ENCODE measurements at places on chromosomes 4 and X.
A peak's percentile ranks its signal among the peaks of the same experiment; 100 is the strongest.

DNA sequence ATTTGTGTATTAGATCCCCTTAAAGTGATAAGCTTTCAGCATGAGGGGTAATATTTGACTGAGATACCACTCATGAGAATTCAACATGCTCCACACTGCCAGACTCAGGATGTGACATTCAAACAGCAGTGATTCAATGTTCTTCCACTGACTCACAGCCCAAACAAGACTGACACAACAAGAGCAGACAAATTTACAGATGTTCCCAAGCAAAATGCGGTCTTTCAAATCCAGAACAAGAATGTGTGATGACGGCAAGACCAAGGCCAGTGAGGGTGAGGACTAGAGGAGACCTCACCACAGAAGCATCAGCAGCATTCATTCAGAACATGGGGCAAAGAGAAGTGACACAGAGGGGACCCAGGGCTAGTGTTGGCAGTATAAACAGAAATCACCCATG lies 99.3 kb upstream of the GRIA3 start:
- no peak for DNase-seq

DNA sequence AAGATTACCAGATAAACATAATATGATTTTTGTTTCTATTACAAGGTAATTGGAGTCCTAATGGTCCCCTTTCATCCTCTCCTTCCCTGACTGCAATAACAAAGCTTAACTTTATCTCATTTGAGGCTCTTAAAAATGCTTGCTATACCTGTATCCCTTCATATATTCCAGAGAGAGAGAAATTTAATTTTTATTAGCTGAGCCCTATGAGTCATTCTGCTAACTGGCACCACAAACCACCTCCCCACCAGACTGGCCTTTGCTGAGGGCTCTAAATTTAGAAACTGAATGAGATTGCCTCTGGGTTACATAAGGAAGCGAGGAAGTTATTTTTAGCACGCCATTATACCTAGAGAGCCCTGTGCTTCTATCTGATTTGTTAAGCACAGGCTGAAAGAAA lies 27.4 kb downstream of the CBLL2 start:
- peak; percentile 90 for DNase-seq

- no peak for DNase-seq
These were observed 97.3 kb downstream of the EMCN start for GRCh38 chr4:100420571-100420970.

- DNase-seq = no peak
These were observed 34.6 kb upstream of the TBC1D14 start for GRCh38 chr4:6874981-6875380.

- DNase-seq = no peak
These were observed 55.2 kb downstream of the CLOCK start for GRCh38 chr4:55491486-55491885.

GRCh38 chr4:183443655-183444213 lies 702 bp upstream of the CDKN2AIP start:
- DNase-seq = peak; percentile 82

GRCh38 chr4:38489011-38489861 lies 174.8 kb upstream of the KLF3 start:
- peak; percentile 47 for DNase-seq

DNA sequence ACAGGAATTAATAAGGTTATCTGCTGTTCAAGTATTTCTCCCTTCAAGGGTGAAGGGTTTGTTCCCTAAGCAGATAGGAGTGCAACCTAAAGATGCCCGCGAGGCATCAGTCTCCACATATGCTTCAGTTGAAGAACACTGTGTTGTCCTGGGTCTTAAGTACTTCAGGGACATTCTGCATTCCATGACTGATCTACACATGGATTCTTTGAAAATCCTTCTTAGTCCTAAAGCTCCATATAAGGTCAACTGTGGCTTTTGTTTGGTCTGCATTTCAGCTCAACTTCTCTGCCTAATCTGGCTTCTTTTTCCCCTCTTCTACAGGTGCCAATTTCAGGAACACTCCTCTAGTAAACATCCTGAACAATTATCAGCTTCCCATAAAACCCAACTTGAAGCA lies 21.8 kb upstream of the CTSO start:
- no peak for DNase-seq

GRCh38 chr4:168453146-168453545 lies 27.1 kb downstream of the DDX60L start:
- DNase-seq = no peak

GRCh38 chr4:150890246-150890645 lies 124.8 kb downstream of the LRBA start:
- no peak for DNase-seq

GRCh38 chrX:153465691-153466380 lies 4.5 kb downstream of the HAUS7 start:
- no peak for DNase-seq

DNA sequence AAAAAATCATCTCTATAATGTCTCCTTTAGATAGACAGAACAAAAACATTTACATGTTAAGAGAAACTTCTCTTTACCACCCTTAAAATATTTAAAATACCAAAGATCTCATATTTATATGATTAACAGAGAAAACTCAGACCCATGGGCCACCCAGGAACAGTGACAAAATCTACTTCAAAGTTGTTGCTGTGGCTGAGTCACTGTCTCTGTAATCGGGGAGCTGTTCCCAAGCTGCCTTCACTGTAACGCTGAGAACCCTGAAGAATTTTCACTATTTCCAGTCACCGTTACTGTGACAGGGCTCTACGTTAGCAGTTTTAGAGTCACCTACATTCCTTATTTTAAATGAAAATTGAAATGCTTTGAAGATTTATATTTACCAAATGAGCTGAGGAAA lies 9.0 kb upstream of the DAPP1 start:
- no peak for DNase-seq

GRCh38 chrX:40268188-40268520 lies 170.4 kb upstream of the BCOR start:
- DNase-seq = no peak

- DNase-seq = no peak
These were observed 37.4 kb downstream of the ETNPPL start for GRCh38 chr4:108725457-108725856.

GRCh38 chr4:164384416-164384815 lies 369.5 kb upstream of the SMIM31 start:
- DNase-seq = no peak

DNA sequence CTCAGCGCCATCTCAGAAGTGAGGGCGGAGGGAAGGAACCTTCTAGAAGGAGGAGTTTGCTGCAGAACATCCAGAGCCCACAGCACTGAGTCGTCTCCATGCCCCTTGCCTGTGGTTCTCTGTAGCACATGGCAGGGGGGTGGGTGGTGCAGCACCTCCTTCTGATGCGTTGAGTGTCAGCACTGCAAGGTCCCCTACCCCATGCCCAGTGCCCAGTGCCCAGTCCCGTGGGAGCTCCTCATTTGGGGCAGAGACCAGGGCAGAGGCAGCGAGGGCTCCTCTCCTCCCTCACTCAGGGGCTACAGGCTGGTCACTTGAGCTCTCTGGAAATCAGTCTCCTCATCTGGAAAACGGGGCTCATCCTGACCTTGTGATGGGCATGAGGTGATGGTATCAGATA lies 78.1 kb downstream of the HTRA3 start:
- DNase-seq = no peak

DNA sequence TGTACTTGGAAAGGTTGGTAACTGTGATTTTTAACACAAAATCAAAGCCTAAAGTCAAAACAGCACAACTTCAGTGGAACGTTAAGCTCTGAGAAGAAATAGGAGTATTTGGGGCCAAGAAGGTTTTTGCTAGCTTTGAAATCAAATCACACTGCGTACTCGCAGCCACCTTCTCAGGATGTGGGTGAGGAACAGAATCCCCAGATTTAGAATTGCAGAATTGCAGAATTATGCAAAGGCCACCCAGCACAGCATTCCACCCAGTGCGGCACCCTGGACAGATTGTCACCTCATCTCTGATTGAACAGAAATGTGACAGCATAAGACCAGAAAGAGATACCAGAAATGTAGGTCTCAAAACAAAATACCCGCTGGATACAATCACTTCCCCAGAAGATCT lies 181.1 kb downstream of the DHX15 start:
- DNase-seq = no peak

GRCh38 chr4:158857951-158858350 lies 89.1 kb downstream of the FNIP2 start:
- DNase-seq = no peak

DNA sequence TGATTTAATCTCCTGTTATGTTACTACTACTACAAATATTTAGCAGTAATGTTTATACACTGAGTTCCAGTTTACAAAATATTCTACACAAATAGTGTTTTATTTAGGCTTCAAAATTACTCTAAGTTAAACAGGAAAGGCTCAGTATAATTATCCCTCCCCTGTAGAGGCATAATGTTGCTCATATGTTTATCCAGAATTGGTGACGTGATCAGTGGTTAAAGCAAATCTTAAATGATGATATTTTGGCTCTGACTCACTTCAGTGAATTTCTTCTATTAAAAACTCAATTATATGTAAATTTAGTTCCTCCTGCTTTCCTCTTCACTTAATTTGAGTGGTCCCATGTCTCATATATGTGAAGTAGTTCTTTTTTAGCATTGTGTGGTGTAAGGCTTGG lies 438.5 kb downstream of the ADGRL3 start:
- no peak for DNase-seq

DNA sequence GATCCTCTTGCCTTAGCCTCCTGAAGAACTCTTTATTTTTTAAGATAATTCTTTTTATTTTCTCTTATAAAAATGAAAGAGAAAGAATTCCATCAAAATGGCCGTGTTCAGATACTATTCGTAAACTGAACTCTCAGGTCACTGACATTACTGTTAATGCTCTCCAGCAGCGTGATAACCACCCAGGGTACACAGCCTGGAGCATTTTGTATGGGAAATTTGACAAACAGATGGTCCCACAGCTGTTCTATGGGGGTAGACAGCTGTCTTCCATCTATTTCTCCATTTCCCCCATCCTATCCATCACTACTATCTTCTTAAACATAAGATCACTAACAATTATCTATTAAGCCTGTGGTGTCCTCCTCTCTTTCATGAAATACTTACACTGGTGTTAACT lies 47.8 kb downstream of the SYNPO2 start:
- no peak for DNase-seq
